ENCODE measurements at places on chromosomes 11 and 22.

- DNase-seq: no peak
Measured at GRCh38 chr22:47038206-47038835, 275.9 kb downstream of the TBC1D22A start.

DNA sequence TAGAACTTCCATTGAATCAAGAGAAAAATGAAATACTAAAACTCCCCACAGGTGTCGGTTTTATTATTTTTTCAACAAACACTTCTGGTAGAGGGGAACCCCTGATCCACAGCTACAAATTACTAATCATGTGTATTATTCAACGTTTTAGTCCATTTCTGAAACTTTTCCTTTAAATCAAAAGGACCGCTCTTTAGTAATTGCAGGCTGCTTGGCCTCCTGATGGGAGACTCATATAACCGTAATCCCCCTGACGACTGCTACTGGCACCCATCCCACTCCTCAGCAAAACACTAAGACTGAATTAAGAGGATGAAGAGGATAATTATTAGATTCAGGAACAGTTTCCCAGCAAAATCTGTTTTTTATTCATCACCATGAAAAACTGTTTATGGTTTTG is 46.4 kb downstream of the PAX6 start:
- DNase-seq: peak; percentile 65

DNA sequence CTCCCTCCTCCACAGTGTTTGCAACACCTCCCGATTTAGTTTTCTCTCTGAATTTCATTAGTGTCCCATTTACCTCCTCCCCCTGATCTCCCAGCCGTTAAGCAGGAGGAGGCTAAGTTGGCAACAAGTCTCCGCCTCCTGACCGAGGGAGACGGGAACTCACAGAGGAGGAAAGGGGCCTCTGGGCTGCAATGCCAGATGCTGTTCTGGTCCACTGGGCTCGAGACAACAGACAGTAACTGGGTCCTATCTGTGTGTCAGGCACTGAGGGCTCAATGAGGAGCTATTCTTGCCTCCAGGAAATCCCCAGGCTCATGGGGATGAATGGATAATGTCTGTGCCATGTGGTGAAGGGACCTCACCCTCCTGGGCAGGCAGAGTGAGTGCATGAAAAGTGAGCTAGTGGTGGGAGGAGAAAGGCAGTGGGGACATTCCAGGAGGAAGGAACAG is 228.1 kb downstream of the TENM4 start:
- DNase-seq: no peak

DNA sequence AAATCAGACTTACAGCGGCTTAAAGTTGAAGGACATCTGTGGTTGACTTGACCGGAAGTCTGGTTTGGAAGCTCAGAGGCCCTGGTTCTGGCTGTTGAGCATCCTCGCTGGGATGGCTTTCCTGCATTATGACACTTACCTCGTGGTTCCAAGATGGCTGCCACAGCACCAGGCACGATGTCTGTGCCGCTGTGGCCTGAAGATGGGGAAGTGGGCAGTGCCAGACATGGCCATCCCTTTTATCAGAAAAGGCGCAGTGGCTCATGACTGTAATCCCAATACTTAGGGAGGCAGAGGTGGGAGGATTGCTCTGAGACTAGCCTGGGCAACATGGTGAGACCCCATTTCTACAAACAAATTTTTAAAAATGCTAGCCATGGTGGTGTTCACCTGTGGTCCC is 40.5 kb downstream of the CD82 start:
- DNase-seq: no peak

DNA sequence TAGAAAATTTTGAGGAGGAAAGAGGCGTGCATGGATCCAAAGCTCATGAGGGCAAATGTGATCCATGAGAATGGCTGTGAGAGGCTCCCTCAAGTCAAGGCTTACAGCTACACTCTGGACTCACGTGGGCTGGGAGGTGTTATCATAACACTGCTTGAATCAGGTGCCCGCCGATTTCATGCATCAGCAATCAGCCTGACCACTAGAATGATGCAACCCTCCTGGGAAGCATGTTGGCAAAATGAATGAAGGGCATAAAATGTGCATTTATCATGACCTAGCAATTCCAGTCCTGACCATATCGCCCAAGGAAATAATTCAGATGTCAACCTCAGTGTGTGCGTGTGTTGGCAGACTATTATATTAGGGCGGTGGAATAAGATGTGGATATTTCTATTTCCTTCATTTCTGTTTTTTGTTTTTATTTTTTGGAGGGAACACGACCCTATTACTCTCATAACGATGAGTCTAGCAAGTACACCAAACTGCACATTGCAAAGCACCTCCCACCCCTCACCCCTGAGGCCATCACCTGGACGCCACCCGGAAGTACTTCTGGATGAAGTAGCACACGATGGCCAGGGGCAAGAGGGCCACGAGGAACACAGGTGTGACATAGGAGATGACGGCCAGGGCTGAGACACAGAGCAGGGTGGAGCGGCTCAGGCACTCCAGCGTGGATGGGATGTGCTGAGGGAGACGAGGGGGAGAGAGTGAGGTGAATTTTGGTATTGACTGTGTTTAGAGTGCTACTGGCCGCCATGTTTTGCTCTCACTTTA is 15.7 kb upstream of the KCNJ11 start:
- DNase-seq: no peak

DNA sequence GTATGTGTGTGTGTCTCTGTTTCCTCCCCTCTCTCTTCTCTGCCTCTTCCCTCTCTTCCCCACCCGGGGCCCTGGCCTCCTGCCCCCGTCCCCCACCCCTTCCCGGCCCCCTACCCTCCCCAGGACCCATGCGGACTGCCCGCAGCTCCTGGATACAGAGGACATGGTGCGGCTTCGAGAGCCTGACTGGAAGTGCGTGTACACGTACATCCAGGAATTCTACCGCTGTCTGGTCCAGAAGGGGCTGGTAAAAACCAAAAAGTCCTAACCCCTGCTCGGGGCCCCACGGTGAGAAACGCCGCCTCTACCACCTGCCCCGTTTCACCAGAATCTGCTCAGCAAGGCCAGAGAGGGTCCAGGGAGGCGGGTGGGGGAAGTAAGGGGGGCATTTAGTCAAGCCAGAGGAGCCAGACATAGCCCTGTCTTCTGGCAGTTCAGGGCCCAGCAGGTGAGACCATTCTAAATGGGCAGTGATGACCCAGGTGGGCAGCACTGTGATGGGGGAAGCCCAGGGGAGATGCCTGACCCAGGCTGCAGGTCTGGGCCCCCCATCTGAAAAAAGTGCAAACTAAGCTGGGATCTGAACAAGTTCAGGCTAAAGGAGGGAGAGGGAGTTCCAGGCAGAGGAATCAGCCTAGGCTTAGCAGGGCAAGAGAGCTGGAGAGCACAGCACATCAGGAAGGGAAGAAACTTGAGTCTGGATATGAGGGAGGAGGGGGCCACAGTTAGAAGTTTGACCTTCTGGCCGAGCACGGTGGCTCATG is 6.4 kb downstream of the SELENOM start:
- no peak for DNase-seq

- no peak for DNase-seq
Measured at GRCh38 chr11:5467527-5467926, 18.4 kb downstream of the OR51I2 start.

GRCh38 chr11:65459552-65459951 is 37.0 kb downstream of the NEAT1 start:
- DNase-seq: no peak

GRCh38 chr11:126366064-126366822 is 10.8 kb downstream of the ST3GAL4 start:
- no peak for DNase-seq

DNA sequence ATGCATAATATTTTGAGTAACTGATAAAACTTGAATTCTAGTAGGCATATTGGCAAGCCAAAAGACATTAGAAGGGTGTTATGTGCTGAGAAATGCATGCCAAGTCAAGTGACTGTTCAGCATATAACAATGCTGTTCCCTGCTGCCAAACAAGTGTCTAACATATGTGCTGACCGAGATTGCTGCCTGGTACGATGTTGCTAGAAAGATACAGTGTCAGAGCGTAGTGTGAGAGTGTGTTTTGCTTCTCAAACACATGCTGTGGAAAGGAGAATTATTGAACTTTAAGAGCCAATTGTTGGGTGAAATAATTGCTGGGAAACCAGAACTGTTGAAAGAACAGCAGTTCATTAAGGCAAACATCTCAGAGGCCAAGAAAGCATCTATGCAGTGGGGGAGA is 71.3 kb upstream of the GRIA4 start:
- peak; percentile 2 for DNase-seq

GRCh38 chr11:112630496-112630895 is 330.7 kb upstream of the NCAM1 start:
- no peak for DNase-seq

DNA sequence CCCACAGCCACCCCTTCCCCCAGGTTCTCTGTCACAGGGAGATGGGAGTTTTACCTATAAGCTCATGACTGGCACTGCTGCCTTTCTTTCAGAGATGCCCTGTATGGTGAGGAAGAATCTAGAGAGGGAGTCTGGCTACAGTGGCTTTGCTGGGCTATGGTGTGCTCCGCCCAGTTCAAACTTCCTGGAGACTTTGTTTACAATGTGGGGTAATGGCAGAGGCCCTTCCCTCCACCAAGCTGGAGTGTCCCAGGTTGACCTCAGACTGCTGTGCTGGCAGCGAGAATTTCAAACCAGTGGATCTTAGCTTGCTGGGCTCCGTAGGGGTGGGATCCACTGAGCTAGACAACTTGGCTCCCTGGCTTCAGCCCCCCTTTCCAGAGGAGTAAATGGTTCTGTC is 143.5 kb downstream of the MSANTD4 start:
- no peak for DNase-seq

DNA sequence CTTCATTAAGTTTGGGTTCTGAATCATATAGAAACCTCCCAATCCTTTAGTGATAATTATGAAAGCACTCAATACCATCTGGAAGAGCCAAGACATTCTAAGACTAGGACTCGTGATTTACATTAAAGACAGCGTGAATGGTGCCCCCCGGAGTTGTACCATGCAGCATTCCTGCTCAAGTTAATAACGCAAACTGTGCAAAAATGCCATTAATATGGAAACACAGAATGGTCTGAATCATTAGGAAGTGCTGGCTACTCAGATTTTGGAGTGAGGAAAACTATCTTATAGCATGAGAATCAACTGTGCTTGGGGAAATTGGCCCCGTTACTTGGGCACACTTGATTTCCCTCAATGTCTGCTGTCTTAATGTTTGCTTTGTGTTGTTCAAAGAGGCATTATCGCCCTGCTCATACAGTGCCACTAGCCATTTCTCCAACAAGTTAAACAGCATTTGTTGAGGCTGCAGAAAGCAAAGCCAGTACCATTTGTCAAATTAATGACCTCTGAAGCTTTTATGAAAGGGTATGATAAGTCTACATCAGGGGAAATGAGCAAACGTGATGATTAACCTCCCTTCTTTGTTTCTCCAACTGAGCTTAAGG is 18.5 kb upstream of the TPH1 start:
- DNase-seq: no peak

GRCh38 chr11:114617157-114618124 is 21.9 kb upstream of the NXPE4 start:
- DNase-seq: no peak

DNA sequence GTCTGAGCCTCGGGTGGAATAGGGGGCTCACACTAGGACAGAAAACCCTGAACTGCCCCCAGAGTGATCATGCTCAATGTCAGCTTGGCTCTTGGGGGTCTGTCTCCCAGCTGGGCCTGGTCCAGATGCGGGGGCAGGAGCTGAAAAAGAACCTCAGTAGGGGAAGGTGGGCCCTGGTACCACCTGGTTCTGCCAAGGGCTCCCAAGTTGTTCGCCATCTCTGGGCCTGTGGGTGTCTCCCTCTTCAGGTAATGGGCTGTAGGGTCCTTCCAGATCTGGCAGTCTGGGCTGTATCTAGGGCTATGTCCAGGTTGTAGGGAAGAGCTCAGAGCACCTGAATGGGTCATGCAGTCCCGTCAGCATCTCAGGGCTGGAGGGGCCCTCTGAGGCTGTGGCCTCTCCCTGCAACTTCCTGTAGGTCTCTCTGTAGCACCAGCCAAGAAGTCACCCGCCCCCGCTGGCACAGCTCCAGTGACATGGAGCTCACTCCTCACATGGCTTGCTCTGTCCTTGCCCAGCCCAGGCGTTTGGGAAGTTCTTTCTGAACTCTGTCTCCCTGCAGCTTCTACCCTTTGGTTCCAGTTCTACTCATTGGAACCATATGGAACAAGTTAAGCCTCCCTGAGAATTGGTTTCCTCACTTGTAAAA is 33.0 kb upstream of the SOX10 start:
- no peak for DNase-seq

DNA sequence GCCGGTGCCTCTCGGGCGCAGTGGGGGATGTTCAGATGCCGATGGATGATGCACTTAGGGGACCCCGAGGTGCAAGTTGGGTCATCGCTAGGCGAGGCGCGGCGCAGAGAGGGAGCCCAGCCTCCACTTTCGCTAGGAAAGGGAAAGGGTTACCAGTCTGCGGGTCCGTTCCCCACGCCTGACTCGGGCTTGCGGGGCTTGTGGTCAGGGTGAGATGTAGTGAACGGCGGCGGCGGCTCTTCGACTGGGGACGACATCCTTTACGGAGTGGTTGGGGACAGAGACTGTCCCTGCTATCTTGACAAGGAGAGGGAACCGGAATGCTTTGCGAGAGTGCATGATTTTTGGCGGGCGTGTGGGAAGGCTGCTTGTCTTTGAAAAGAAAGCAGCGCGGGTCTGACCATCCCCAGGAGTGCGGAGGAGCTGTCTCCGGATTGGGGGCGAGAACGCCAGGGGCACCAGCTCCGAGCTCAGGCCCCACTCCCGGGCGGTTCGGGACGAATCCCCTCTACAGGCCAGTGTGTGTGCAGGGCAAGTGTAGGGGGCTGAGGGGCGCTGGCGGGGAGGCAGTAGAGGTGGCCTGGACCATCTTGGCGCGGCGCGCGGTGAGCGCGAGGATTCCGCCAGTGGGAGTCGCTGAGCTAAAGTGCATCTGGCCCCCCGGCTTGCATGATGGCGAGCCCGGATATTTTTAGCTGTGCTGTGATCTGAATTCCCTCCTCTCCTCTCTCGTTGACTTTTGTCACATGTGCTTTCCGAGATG is 1.1 kb downstream of the FAT3 start:
- peak; percentile 86 for DNase-seq

- DNase-seq: no peak
Measured at GRCh38 chr22:39205344-39206021, 39.3 kb downstream of the PDGFB start.

GRCh38 chr11:103202048-103202651 is 92.9 kb downstream of the DYNC2H1 start:
- DNase-seq: peak; percentile 63

DNA sequence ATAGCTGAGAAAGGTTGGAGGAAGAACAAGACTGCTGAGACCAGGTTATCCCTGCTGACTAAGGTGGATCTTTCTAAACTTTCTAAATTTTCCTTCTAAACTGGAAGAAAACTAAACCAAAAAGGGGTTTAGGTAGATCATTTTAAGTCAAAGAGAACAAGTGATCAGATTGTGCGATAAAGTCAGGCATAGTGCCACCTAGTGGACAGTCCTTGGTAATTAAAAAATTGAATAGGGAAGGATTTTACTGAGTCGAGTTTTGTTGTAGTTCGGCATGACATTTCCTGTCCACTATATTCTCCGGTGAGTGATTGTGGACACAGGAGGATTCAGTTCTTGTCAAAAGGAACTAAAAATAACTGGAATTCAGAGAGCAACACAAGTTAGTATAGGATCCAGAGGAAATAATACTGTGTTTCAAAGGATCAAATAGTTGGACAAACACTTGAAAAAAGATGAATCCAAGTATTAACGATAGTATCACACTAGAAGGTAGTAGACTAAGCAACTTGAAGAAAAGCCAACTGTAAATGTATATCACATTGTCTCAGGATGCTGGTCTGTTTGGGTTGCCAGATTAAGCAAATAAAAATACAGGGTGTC is 1236.4 kb downstream of the FAM181B start:
- DNase-seq: peak; percentile 75

GRCh38 chr22:31583861-31584485 is 78.0 kb downstream of the PISD start:
- no peak for DNase-seq

Data from eye (tissue), 1 donor.